ENCODE measurements at places on chromosomes 1 and 21.
A peak's percentile ranks its signal among the peaks of the same experiment; 100 is the strongest.

- DNase-seq, result no peak
These were observed 114.4 kb upstream of the ZP4 start for GRCh38 chr1:238005116-238005515.

- DNase-seq, result no peak
These were observed 45.1 kb downstream of the ARHGEF16 start for GRCh38 chr1:3499611-3500010.

DNA sequence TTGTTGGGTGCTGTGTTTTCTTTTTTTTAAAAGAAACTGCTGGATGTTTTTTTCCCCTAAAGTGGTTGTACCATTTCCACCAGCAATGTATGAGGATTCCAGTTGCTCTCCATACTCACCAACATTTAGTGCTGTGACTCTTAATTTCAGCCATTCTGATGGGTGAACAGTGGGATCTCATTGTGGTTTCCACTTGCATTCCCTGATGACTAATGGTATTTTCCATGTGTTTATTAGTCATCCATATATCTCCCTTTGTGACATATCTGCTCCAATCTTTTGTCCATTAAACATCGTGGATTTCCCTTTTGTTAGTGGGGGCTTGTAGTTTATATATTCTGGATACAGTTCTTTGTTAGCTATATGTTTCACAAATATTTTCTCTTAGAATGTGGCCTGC lies 206.0 kb downstream of the CAMTA1 start:
- peak; percentile 90 for DNase-seq

DNA sequence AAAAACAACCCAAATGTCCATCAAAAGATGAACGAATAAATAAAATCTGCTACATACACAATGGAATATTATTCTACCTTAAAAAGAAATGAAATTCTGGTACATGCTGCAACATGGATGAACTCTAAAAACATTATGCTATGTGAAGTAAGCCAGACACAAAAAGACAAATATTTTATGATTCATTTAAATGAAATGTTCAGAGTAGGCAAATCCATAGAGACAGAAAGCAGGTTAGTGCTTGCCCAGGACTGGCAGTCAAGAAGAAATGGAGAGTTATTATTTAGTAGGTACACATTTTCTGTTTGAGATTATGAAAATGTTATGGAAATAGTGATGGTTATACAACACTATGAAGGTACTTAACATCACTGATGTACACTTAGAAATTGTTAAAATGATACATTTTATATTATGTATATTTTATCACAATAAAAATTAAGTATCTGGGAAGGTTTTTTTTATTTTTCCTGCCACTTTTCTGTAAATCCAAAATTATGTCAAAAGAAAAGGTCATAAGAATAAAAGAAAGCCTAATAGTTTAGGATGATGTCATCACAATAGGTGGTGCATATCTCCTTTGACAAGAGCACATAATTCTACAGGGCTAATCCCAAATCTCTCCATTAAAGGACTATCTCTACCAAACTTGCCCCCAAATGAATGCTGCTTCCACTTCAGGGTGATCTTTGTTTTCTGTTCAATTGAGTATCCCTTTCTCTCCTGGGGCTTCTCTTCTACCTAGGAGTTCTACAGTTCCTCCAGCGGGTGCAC lies 40.2 kb upstream of the FCER1A start:
- DNase-seq, result no peak

DNA sequence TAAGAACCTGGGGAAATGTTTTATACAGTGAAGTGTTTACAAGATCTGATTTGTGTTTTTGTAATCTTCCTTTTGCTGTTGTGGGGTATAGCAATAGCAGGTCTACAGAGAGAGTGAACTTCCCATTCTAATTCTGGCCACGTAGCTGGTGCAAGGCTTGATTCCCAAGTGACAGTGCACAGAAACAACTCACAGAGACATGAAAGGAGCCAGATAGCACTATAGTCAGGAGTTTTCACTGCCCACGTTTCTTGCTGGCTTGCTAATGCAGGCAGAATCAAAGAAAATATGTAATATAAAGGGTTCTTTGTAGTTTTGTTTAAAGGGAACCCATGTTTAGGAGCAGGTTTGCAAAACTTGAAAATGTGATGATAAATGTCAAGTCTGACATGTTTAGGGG lies 170.9 kb upstream of the IVNS1ABP start:
- no peak for DNase-seq

DNA sequence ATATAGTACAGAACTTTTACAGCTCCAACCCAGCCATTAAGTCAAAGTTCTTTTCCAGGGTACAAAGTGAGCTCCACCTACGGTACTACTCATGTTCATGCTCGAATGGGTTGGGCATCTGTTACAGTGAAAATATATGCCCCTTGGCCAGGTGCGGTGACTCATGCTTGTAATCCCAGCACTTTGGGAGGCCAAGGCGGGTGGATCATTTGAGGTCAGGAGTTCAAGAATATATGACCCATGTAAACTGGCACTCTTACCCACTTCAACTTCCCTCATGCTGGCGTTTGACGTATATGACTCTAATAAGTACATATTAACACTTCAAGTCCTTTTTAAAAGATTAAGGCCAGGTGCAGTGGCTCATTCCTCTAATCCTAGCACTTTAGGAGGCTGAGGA lies 71.3 kb upstream of the PKN2 start:
- peak; percentile 87 for DNase-seq

GRCh38 chr1:177631770-177632169 lies 338.1 kb downstream of the SEC16B start:
- no peak for DNase-seq

GRCh38 chr1:147598621-147599361 lies 57.5 kb downstream of the BCL9 start:
- no peak for DNase-seq

DNA sequence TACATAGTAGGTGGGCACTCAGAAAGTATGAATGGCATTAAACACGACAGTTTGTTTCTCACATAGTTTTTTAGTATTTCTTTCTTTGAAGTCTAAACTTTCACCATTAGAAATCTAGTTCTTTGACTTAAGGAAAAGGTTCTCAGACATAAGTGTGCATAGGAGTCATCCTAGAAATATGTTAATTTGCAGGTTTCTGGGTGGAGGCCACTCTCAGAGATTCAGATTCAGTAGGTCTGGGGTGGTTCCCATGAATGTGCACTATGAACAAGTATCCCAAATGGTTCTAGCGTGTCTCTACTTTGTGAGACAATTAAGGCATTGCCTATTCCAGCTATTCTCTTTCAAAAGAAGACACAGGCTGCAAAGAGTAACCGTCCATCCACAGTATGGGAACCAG lies 119.3 kb downstream of the NGF start:
- DNase-seq, result no peak

DNA sequence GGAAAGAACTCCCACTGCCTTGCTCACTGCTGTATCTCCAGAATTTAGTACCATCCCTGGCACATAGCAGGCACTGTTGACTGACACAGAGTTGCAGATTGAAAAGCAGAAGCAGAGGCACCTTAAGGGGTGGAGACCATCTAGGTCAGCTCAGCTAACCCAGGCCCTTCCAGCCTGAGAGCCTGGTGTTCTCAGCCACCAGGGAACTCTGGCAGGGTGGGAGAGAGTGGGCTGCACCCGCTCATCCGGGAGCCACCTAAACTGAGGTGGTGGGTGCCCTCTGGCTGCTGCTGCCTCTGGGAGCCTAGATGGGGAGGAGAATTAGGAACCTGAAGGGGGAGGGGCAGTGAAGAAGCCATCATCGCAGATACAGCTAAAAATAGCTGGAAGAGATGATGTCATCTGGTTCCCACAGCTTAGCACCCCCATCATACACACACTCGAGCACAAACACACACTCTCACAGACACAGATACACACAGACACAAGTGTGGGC lies 1.5 kb upstream of the TSPAN1 start:
- no peak for DNase-seq

DNA sequence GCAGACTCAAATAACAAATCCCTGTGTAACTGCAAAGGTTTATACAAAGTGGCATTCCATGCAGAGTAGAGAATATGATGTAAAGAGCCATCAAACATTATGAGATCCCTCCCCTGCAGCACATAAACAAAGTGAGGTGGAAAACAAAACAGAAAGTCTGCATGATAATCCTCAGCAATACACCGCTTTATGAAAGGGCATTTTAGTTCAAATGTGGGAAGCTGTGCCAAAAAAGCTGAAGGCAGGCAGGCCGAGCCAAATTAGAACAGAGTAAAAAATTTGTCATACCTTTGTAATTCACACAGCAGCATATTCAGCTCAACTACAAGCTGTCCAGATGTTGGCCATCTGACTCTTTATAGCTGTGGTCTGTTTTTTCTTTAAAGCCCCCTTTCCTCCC lies 113.5 kb downstream of the LHX9 start:
- no peak for DNase-seq

DNA sequence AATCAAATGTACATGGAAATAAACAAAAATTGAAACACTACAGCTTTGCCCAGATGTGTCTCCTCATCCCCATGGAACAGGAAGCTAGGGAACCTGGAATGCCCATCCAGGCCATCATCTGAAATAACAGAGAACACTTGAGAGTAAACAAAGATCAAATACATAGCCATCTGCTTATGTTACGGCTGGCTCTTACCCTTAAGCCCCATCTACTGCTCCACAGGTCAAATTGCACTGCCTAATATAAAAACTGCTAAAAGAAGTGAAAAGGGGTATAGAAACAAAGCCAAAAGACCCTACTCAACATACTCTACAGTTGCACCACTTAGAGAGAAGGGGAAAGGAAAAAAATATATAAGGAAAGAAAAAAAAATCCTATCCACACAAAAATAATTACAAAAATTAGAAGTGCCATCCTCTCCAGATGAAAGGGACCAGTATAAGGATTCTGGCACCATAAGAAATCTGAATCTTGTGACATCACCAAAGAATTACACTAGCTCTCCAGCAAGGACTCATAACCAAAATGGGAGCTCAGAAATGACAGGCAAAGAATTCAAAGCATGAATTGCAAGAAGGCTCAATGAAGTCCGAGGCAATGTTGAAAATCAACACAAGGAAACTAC lies 26.9 kb downstream of the OR6Y1 start:
- peak; percentile 37 for DNase-seq
